ENCODE measurements at places on chromosomes 2 and 18. TPM values are rescaled to one million over a fixed set of nuclear protein-coding genes. Genes with fewer than 3 reads are reported as not detected.

Gene SPR
- 40.3 TPM for total RNA-seq

Gene ARHGEF4
- total RNA-seq: 5.2 TPM

Gene VIT
- 13.6 TPM for total RNA-seq

Gene TCF7L1
- total RNA-seq: 12.9 TPM

Gene ZC3H8
- total RNA-seq: 11.1 TPM

Gene TFCP2L1
- 0.69 TPM for total RNA-seq

Gene NOL4
- 0.20 TPM for total RNA-seq

Gene KANSL1L
- total RNA-seq: 23.9 TPM

Gene SLC19A3
- total RNA-seq: 1.2 TPM

Gene MOCOS
- 0.59 TPM for total RNA-seq

Gene FAM237A
- not detected for total RNA-seq

Gene NT5C1B
- not detected for total RNA-seq

Gene HOXD8
- 0.39 TPM for total RNA-seq

Gene CFC1
- 0.44 TPM for total RNA-seq

Gene SATB2
- total RNA-seq: 2.2 TPM

Gene PRKAG3
- total RNA-seq: 0.14 TPM

Gene DPP4
- total RNA-seq: 0.56 TPM

Gene EGR4
- not detected for total RNA-seq

Gene PTPRN
- not detected for total RNA-seq

Gene RGPD3
- not detected for total RNA-seq

Gene ARHGAP28
- total RNA-seq: 6.1 TPM

Gene SH3RF3
- 8.1 TPM for total RNA-seq

Gene POTEC
- not detected for total RNA-seq

Gene UCN
- total RNA-seq: 0.96 TPM

Gene RAMP1
- 157 TPM for total RNA-seq

Gene SERPINB3
- not detected for total RNA-seq

Gene UGT1A5
- not detected for total RNA-seq

Gene APCDD1
- total RNA-seq: 48.0 TPM

Gene KCNE4
- 3.6 TPM for total RNA-seq

Gene B3GNT7
- 5.9 TPM for total RNA-seq

Gene UPP2
- not detected for total RNA-seq

Gene MAP3K19
- not detected for total RNA-seq

Gene KLHL14
- 0.09 TPM for total RNA-seq

Gene C2orf81
- 1.1 TPM for total RNA-seq

Gene LRP2
- total RNA-seq: 0.24 TPM
